ENCODE measurements at places on chromosomes 12 and 14.
A peak's percentile ranks its signal among the peaks of the same experiment; 100 is the strongest.

GRCh38 chr14:31819281-31819680 is 257.8 kb upstream of the ARHGAP5 start:
- DNase-seq: peak; percentile 56

DNA sequence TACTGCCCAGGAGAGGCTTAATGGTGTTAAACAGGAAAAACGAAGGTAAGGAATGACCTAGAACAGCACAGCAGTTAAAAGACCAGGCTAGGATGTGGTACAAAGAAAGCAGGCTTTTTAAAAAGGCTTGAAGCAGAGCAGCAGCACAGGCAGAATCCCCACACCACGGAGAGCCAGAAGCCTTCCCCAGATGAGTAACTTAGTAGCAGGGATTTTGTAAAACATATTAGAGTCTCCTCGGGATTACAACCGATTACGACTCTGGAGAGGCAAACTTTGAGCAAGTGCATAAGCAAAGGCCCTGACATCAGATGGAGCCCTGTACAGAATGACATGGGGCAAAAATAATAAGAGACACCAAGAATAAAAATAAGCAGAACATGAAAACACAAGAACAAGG is 37.1 kb upstream of the DHRS4 start:
- DNase-seq: no peak

DNA sequence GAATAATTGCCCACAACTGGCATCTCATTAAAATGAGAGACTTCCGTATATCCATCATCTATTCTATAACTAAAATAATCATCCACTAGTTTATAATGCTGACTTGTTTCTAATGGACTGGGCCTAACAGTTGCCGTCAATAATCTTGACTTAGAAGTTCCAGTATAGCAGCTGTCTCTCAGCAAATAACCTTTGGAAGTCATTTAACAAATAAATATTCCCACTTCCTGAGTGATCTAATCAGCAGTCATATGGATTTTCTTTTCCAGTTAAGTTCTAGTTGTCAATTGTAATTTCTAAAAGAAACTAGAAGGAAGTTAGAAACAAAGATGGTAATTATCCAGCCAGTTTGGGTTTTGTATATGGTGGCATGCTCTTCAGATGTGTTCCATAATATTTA is 177.8 kb downstream of the GXYLT1 start:
- no peak for DNase-seq

- peak; percentile 35 for DNase-seq
Measured at GRCh38 chr14:74299061-74299545, 3.6 kb downstream of the ABCD4 start.

DNA sequence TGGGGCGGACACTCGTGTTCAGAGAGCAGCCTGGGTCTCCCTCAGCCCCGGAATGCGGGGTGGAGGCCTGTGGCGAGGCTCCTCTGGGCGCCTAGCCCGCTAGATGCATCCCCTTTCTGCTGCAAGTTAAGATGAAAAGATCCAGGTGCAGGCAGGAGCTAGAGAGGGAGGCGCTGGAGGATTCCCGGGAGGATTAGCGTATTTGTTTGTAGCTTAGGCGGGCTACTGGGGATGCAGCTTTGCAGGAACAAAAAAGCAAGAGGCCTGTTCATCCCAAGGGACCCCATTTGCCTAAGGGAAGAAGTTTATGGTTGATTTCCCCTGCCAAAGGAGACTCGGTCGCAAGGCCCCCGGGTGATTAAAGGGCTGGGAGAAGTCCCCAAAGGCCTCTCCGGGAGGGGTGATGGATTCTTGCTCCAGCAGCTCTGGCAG is 824 bp downstream of the CCDC177 start:
- no peak for DNase-seq

DNA sequence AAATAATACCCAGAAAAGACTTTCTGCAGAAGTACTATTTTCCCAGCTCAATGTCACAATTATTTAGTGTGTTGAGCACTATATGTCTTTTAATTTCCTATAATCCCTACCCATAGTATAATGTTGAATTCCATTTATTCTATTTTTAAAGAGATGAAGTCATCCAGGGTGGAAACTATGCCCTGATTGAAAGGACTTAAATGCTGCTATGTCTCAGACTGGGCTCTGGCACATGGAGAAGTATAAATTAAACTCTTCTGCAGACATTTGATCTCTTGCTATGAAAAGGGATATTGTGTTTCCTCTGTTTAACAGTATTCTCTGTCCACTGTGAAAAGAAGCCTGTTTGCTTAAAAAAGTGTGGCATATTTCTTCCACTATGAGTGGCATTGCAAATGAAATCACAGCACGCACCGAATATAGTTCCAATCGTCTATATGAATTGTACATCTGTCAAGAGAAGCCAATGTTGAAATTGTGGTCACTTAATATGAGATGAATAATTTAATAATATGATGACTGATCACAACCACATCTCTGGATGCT is 192.3 kb downstream of the BCAT1 start:
- no peak for DNase-seq

- DNase-seq: peak; percentile 18
Measured at GRCh38 chr14:96053600-96054381, 14.6 kb downstream of the C14orf132 start.

DNA sequence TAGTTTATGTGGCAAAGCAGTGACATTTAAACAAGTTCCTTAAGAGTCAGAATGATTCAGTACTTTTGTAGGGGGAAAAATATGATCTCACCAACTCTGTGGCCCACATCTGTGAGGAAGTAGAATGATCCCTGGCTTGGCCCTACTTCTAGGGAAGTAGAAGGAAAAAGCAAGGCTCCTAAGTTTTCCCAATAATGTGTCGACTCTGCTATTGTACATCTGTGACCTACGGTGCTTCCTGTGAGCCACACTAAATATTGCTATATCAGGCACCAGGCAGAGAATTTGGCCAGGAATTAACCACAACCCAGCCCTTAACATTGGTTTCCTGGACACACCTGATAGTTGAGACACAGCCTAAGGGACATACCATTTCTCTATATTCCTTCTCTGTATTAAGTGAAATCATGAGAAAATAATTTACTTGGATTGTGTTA is 9.3 kb upstream of the NID2 start:
- DNase-seq: no peak

- DNase-seq: peak; percentile 9
Measured at GRCh38 chr14:85250414-85251189, 279.3 kb upstream of the FLRT2 start.

- no peak for DNase-seq
Measured at GRCh38 chr12:45907955-45908354, 82.4 kb downstream of the SCAF11 start.

GRCh38 chr14:76531821-76532318 is 155.9 kb downstream of the ESRRB start:
- no peak for DNase-seq

DNA sequence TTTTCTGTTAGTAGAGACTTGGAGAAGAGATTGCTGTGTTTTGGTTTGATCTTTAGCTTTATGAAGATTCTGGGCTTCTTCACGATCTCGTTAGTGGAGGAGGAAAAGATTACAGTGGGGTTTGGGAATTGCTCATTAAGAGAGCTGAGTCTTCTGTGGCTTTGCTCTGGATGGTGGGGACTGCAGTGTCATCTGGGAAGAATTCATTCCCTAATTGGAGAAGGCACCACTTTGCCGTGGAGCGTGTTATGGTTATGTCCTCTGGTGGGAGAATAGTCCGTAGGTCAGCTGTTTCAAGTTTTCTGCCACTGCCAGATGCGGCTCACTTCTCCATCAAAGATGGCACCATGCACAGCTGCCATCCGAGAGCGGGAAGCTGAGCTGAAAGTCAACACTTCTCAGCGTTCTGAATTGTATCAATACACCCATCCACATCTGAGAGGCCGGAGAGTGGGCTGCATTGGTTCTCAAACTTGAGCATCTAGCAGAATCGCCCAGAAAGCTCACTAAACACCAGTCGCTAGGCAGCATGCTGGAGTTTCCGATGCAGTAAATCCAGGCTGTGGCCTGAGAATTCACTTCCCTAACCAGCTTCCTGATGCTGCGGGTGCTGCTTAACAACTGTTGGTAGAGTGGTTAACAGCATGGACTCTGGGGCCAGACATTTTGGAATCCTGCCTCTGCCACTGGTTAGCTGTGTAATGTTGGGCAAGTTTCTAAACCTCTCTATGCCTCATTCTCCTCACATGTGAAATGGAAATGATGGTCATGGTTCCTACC is 117.8 kb downstream of the PLXNC1 start:
- DNase-seq: peak; percentile 48

- DNase-seq: no peak
Measured at GRCh38 chr14:99819514-99819913, 26.3 kb downstream of the EML1 start.

- DNase-seq: no peak
Measured at GRCh38 chr14:52266782-52267181, 716 bp upstream of the PTGDR start.

- DNase-seq: no peak
Measured at GRCh38 chr12:25123126-25123525, 71.8 kb downstream of the DNAI7 start.

- no peak for DNase-seq
Measured at GRCh38 chr14:97298331-97298730, 501.1 kb downstream of the VRK1 start.

DNA sequence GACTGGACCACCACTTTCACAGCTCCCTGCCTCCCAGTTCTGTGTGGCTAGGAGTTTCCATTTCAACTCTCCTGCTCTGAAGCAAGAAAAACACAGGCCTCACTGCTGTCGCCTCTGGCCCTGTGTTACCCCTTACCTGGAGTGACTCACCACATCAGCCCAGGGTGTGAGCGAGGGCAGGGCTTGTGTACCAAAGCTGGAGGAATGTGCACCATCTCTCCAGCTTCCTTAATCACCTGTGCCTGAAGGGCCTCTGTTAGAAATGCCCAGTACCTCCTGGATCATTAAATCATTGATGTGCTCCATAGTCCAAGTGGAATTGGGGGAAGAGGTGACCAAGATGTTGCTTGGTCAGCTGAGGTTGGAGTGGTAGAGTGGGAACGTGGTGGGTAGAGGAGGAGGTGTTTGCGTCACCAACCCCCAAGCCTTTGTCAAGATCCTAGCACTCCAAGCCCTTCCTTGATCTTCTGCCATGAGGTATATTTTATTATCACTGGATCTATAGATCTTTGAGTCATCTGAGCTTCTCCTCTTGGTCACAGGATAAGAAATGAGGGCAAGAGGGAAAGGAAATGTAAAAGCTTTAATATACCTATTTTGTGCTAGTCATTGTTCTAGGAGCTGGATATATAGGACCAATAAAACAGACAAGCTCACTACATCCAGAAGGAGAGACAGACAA is 51.3 kb downstream of the SSPN start:
- no peak for DNase-seq

DNA sequence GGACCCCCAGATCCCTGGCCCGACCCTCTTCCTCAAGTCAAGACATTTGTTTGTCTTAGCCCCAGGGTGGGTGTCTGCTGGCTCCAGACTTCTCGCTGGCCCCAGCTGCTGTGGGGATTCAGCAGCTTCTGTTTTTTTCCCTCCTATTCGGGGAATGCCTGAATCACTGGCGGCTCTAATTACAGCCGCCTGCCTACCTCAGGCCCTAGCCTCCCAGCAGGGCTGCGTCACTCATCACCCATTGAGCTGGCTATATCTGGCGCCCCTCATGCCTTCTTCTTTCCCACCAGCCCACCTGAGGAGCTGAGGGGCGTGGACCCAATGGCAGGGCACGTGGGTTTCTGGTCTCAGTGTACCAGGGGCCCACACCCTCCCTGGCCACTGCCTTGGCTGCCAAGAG is 10.1 kb downstream of the KRT80 start:
- no peak for DNase-seq

DNA sequence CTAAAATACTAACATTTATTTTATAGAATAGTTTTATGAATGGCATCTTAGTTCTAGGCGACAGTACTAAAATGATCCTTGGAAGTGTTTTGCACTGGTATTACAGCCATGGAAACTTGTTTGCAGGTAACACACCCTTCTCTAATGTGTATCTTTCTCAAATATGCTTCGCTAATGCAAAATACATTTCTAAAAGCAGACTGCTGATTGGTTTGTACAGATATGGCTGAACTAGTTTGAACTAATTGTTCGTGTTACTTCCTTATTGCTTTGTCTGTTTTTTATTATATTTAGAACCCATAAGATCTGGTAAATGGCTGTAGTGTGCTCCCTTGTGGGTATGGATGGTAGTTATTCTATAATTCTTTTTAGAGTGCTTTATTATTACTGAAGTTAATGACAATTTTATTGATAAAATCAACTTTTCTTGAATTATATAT is 53.0 kb downstream of the ATF7IP start:
- peak; percentile 63 for DNase-seq

DNA sequence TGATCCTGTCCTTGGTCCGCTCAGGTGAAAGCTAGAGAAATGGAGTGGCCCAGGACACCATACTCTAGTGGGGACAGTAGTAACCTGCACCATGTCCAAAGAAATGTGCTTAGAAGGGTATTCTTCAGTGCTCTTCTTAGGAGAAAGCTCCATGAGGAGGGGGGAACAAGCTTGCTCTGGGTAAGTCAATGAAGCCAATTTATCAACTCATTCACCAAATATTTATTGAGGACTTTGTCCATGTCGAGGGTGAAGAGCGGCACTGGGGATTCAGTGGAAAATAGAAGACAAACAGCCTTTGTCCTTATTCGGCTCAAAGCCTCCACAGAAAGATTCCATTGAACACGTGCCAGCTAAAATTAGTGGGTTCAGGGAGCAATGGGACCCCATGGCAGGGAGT is 677.8 kb downstream of the BCL11B start:
- no peak for DNase-seq

DNA sequence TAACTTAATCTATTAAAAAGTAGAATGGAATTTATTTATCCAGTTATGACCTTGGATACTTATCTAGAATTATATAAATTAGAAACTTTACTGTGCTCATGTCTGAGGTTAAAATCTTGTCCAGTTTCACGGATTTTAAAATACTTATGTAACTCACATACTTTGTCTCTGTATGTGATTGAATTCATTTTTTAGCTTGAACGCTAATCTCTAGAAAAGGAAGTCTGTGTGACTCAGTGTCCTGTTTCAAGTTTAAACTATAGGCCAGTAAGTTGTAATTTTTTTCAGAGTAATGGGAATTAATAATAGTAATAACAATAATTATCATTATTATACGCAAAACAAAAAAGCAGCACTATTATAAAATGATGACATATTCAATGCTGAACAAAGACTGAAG is 168.6 kb downstream of the CPNE8 start:
- no peak for DNase-seq

GRCh38 chr12:121806009-121806545 is 2.3 kb downstream of the SETD1B start:
- no peak for DNase-seq

GRCh38 chr12:124511259-124511985 is 56.0 kb downstream of the NCOR2 start:
- DNase-seq: no peak

GRCh38 chr14:104317492-104317805 is 179.1 kb downstream of the KIF26A start:
- DNase-seq: no peak
